Immature natural killer cell (primary cell): ENCODE measurements at places on chromosomes 1 and 21. TPM values are rescaled to one million over a fixed set of nuclear protein-coding genes. Genes with fewer than 3 reads are reported as not detected.

Gene FCAMR
- not detected for polyA plus RNA-seq

Gene SDCCAG8
- polyA plus RNA-seq: 11.9 TPM

Gene CDC42BPA
- polyA plus RNA-seq: 0.67 TPM

Gene ANKRD34A
- 0.55 TPM for polyA plus RNA-seq

Gene NPHS2
- polyA plus RNA-seq: not detected

Gene KRTAP19-1
- polyA plus RNA-seq: not detected

DNA sequence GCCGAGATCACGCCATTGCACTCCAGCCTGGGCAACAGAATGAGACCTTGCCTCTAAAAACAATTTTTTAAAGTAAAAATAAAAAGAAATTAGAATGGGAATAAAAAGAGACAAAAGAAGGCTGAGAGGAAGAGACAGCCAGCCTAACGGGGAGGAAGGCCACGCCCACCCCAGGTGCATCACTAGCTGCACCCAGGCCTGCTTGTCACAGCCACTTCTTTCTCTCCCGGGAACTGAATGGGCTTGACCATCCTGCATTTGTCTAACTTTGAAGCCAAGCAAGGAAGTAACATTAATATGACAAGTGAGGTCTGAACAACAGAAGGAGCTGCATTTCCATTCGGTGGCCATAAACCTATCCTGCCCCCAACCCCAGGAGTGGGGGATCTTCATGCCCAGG lies 20.8 kb upstream of the EFNA1 start:
- no peak for DNase-seq

DNA sequence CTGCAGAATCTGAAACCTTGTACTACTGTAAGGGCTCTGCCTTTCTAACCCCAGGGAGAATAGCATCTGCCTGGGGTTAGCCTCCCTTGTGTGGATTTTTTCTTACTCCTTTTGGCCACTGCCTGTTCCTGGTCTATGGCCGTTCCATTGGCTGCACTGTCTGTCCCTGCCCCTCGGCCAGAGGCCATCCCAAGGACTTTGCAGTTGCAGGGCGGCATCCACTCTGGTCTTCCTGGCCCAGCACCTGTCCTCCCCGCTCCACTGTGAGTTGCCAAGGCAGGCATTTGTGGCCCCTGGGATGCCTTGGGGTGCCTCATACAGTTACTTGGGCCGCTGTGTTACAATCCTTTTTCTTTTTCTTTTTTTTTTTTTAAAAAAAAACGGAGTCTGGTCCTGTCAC lies 45.8 kb downstream of the PDE9A start:
- no peak for DNase-seq

DNA sequence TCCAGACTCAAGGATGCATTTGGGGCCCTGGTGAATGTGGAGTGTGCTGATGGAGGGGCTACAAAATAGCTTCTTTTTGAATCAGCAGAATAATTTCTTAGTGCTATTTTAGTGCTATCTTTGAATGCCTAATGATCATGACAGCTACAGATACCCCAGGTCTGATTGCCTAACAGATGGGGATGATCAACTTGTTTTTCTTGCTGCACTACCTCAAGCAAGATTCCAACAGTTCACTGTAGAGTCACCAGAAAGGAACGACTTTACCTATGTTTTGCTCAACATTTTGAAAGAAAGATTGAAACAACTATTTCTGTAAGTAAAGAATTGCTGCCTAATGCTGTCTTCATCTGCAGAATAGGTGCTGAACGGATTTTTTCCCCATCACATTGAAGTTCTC lies 42.6 kb upstream of the VAV3 start:
- DNase-seq: no peak

- no peak for DNase-seq
Observed at GRCh38 chr1:109412551-109412950, 13.7 kb downstream of the PSMA5 start.

DNA sequence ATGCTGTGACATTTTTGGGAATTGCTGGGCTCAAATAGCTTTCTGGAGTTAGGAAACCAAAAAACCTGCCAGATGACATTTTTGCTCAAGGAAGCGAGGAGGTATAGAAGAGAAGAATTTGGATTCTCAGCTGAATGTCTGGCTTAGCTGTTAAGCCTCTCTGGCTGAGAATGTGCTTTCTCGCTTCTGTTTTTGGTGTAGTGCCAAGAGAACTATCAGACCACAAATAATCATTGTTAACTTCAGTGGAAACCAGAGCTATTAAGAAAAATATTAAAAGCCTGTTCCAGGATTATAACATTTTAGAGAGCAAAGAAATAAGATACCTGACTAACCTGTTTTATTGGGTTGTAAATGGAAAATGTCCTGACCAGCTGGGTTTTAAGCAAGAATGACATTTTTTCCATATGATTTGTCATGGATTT lies 39.5 kb upstream of the DIPK1A start:
- no peak for DNase-seq

DNA sequence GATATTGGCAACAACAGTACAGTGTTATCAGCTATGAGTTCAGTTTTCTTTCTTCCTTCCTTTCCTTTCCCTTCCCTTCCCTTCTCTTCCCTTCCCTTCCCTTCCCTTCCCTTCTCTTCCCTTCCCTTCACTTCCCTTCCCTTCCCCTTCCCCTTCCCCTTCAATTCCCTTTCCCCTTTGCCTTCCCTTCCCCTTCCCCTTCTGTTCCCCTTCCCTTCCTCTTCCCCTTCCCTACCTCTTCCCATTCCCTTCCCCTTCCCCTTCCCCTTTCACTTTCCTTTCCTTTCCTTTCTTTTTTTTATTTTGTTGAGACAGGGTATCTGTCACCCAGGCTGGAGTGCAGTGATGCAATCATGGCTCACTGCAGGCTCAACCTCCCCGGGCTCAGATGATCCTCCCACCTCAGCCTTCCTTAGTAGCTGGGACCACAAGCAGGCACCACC lies 72.3 kb upstream of the CAPZB start:
- no peak for DNase-seq

GRCh38 chr1:162003061-162003829 lies 20.4 kb downstream of the OLFML2B start:
- DNase-seq: no peak

DNA sequence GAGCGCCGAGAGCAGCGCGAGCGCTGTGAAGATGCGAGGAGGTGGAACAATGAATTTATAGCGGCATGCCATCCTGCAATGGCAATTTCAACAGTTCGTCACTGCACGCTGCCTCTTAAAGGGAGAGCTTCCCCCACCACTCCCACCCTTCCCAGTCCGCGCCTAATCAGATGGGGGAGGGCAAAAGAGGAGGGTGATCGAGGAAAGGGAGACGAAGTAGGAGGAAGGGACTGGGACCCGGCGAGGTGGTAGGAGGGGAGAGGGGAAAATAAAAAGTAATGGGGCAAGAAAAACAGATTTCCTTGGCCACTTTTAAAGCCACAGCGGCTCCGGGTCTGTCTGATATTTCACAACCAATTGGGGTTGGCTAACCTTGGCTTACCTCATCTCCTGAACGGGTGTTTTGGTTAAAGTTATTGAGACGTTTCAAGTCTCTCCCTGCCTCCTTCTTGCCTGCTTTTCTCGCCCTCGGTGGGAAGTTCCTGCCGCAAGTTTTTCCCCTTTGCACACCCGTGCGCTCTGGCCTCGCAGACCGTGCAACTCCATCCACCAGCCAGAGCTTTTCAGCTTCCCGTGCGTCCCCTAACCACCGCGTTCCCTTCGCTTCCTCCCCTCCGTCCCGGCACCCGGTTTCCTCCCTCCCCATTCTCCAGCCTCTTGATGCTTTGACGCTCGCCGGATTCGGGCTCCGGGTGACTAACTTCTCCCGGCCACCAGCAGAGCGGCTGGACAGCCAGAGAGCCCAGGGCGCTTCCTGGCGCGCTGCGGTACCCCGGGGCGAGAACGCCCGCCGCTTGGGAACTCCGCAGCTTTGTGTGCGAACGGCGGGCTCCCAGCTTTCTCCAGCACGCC lies at the start of gene ADAMTS5:
Gene ADAMTS5 (minus strand): TSS at position 27 of the 852 bp plus-strand sequence. CDS start 697 bp downstream, outside the sequence.
- DNase-seq: no peak

DNA sequence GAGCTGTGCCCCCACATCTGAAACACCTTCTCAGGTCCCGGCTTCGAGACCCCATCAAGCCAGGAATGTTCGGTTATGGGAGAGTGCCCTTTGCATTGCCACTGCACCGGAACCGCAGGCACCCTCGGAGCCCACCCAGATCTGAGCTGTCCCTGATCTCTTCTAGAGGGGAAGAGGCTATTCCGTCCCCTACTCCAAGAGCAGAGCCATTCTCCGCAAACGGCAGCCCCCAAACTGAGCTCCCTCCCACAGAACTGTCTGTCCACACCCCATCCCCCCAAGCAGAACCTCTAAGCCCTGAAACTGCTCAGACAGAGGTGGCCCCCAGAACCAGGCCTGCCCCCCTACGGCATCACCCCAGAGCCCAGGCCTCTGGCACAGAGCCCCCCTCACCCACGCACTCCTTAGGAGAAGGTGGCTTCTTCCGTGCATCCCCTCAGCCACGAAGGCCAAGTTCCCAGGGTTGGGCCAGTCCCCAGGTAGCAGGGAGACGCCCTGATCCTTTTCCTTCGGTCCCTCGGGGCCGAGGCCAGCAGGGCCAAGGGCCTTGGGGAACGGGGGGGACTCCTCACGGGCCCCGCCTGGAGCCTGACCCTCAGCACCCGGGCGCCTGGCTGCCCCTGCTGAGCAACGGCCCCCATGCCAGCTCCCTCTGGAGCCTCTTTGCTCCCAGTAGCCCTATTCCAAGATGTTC lies 4.3 kb downstream of the ADAMTSL4 start:
- no peak for DNase-seq

DNA sequence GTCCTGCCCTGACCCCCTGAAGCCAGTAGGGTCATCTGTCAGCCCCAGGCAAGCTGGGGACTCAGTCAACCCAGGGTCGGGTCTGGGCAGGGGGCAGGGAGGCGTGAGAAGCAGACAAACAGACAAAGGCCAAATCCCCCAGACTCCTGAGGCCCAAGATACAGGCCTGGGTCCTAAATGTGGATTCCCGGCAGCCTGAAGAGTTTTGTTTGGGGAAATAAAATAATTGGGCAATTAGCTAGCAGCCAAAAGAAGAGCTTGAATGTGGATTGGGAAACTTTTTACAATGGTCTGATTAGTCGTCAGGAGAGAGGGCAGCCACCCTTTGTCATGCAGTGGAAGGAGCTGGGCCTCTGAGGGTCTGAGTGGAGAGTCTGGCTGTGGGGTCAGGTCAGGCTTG lies 4.5 kb upstream of the LEFTY2 start:
- no peak for DNase-seq

DNA sequence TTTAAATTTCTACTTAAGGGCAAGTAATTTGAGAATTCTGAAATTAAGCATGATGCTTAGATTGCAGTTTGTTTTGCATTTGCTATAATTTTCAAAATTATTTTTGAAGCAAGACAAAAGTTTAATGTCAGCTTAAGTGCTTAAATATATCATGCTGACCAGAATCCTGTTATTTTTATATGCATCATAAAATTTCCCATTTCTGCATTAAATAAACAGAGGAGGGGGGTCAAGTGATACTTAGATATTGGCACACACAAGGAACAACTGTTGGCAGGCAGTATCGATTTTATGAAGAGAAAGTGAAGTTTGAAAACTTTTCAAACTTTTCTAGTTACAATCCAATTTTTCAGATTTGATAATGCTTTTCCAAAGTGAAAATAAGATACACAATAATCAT lies 61.0 kb downstream of the MIER1 start:
- DNase-seq: no peak

DNA sequence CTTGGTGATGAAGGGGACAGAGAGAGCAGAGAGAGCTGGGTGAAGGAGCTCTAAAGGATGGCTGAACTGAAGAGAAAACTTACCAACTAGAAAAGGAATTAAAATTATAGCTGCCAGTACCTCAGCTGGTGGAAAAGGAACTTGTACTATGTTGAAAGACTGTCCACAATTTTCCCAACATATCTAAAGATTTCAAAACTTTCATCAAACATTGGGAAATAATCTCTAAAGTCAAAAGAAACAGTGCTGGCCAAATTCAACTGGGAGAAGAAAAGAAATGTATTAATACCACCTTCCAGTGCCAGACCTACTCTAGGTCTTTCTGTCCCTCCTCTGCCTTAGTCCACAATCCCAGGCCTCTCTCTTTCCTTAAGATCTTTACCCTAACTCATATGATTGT lies 6.1 kb downstream of the SMG5 start:
- no peak for DNase-seq

DNA sequence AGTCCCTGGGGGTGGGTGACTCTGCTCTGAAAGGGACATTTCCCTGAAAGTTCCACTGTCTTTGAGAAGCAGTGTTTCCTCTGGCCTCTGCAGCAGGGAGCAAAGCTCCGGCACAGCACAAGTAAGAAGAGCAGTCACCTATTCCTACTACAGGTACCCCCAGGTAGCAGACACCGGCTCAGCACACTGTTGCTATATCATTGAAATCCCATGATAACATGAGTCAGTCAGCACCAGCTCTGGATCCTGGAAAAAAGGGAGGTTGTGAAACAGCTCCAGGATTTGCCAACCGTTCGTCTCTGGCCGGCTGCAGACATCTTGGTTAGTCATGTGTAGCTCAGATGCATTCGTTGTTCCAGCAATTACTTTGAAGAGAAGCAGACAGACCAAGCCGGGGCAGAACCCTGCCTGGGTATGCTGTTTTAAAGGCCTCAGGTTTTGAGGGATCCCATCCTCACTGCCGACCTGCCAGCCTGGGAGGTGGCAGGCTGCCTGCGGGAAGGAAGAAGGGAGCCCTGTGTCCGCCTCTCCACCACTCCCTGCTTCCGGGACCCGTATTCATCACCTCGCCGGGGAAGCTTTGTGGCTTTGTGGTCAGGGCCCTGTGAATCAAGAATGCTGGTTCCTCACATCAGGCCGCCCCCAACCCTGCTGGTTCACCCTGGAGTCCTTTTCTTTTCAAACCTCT lies 139.2 kb downstream of the CLIC6 start:
- DNase-seq: peak; percentile 68

DNA sequence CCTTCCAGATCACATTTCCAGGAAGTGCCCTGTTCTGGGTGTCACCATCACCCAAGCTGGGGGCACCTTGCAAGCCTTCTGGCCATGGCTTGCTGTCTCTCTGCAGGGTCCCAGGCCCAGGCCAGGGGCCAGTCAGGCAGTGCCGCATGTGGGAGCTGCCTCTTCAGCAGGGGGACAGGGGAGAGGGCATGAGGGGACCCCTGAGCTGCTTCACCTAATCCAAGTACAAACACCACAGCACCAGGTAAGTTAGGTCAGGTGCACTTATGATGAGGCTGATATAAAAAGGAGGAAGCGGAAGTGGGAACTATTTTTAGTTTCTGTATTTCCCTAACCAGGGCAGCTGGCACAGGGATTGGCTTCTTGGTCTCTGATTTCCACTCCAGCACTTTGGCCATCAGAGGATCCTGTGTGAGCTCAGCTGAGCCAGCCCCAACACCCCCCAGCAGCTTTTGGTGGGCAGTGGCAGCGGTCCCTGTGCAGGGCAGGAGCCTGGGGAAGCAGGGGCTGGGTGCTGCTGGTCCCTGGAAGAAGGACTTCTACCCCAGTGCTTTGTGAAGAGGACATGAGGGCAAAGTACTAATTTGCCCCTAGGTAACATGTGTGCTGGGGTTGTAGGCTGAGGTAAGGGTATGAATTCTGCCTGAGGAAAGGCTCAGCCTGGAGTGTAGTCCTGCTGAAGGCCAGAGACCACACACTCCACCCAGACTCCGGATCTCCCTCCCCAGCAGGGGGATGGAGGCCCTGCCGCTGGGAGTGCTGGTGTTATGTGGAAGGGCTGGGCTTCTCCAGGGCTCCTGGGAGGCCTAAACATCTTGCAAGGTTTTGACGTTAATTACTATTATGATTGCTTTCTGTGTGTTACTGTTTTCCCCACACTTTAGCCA lies 3.3 kb upstream of the PCBP3 start:
- no peak for DNase-seq

- peak; percentile 72 for DNase-seq
Observed at GRCh38 chr1:164774819-164775654, 216.1 kb downstream of the PBX1 start.

GRCh38 chr1:193187114-193187513 lies 701 bp upstream of the B3GALT2 start:
- no peak for DNase-seq
